H54 (cell line): ENCODE measurements at places on chromosomes 16 and 17.
A peak's percentile ranks its signal among the peaks of the same experiment; 100 is the strongest.

GRCh38 chr17:80260791-80261158 lies at the start of gene RNF213:
Gene RNF213, plus strand, starts transcription at chr17:80260852. Its CDS starts 2,830 bp downstream, at chr17:80263682.
- peak; percentile 68 for DNase-seq

GRCh38 chr17:21027031-21027430 lies 15.8 kb downstream of the USP22 start:
- DNase-seq: no peak

- no peak for DNase-seq
Measured at GRCh38 chr17:32314636-32315035, 27.3 kb downstream of the C17orf75 start.

- DNase-seq: no peak
Measured at GRCh38 chr17:55659661-55660060, 63.0 kb downstream of the TMEM100 start.

- DNase-seq: no peak
Measured at GRCh38 chr17:79654350-79654959, 43.6 kb upstream of the RBFOX3 start.

GRCh38 chr17:66302761-66303626 lies 581 bp downstream of the PRKCA start:
- DNase-seq: peak; percentile 33

DNA sequence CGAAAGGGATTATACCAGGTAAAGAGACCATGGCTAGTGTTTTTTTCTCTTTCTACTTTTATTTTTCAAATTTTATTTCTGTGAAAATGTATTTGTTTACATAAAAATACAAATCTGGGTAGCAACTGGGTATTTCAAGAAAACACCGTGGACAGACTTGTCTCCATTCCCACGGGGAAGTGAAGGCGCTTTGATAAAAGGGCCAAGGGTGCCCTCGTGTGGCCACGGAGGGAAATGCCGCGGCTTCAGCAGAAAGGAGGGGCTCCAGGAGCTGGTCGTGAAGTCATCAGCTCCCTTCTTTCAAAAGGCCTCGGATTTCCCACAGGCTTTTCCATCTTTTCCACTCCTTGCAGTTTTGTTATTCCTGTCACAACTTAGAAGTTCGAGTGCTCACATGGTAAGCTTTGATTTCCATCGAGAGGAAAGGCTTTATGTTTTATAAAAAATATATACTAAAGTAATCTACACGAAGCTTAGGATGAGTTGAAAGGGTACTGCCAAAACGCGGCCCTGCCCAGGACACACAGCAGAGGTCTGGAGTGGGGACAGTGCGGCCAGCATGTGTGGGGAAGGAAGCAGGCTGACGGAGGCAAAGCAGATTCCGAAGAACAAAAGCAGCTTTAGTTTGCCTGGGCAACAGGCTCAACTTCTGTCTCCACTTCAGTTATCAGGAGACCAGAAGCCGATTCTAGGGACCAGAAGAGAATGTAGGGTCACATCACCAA lies 15.3 kb upstream of the MNT start:
- peak; percentile 67 for DNase-seq

DNA sequence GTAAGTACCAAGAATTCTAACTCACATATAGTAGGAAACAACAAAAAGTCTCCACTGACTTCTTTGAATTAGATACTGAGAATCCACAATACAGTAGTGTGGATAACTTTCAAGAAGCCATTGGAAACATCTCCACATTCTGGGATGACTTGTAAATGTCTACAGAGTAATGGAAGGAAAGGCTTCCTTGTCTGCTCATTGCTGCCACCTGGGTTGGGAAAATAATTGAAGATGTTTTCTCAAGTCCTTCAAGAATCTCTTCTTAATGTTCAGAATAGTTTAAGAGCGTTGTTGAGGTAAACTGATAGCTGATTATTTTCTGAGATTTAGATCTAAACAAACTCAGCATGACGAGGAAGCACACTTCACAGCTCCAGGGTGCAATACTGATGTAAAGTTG lies 14.0 kb downstream of the CPSF4L start:
- DNase-seq: no peak

- DNase-seq: no peak
Measured at GRCh38 chr16:483341-484075, 44.0 kb upstream of the CAPN15 start.

DNA sequence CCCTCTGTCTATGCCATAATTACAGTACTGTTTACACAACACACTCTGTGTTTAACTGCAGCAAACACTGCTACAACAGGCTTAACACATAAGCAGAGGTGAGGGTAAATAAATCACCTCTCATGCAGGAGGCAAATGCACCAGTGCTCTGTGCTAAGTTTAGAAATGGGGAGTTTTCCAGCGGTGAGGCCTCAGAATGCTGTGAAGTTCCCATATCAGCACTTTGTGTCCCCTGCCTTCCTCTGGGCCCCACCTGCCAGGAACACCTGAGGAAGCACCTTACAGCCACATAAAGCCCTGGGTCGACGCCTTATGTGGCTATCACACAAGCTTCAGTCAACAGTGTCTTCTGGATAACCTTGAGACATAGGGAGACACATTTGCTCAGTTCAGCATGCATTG lies 304.5 kb downstream of the HAPSTR1 start:
- no peak for DNase-seq

DNA sequence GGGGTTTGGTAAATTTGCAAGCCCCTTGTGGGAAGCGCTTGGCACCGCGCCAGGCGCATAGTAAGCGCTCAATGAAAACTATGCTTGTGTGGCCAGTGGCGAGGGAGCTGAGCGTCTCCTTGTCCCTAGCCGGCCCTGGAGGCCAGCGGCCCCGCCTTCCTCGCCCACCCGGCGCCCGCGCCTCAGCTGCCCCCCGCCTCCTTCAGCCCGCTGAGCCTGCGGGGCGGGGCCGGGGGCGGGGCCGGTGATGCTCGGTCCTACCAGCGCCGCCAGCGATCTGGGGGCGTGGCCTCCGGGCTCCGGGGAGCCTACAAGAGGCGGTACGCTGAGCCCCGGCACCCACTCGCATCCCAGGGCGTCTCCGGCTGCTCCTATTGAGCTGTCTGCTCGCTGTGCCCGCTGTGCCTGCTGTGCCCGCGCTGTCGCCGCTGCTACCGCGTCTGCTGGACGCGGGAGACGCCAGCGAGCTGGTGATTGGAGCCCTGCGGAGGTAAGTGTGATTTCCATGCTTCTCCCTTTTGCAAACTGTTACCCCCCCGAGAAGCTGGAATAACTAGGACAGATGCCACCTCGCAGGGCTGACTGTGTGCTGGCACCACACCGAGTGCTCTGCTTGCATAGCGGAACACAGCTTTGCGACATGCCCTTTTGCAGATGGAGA lies at the start of gene CRISPLD2:
CRISPLD2 (plus strand) TSS at position 342 of the 661 bp plus-strand sequence. CDS start 18,511 bp downstream, outside the sequence.
- peak; percentile 96 for DNase-seq

DNA sequence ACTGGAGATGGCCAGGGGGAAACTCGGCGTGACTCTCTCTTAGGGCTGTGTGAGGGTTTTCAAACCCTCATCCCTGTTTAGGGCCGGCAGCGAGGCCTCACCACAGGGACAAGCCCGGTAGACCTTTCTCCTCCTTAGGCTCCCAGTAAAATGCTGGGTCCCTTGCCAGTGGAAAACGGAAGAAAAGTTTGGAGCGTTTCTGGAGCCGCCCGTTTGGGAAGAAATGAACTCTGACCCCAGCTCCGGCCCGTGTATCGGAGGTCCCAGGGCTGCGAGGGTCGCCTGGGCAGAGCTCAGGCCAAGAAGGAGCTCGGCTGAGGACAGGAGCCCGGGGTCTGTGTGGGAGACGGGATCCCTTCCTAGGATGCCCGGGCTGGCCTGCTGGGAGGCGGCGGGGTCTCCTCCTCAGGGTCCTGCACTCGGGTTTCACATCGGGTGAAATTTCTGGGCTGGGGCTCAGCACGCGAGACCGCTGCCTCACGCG lies 23.2 kb downstream of the ZNF213 start:
- no peak for DNase-seq

- DNase-seq: peak; percentile 34
Measured at GRCh38 chr17:36149296-36149820, 27.1 kb downstream of the TBC1D3B start.

DNA sequence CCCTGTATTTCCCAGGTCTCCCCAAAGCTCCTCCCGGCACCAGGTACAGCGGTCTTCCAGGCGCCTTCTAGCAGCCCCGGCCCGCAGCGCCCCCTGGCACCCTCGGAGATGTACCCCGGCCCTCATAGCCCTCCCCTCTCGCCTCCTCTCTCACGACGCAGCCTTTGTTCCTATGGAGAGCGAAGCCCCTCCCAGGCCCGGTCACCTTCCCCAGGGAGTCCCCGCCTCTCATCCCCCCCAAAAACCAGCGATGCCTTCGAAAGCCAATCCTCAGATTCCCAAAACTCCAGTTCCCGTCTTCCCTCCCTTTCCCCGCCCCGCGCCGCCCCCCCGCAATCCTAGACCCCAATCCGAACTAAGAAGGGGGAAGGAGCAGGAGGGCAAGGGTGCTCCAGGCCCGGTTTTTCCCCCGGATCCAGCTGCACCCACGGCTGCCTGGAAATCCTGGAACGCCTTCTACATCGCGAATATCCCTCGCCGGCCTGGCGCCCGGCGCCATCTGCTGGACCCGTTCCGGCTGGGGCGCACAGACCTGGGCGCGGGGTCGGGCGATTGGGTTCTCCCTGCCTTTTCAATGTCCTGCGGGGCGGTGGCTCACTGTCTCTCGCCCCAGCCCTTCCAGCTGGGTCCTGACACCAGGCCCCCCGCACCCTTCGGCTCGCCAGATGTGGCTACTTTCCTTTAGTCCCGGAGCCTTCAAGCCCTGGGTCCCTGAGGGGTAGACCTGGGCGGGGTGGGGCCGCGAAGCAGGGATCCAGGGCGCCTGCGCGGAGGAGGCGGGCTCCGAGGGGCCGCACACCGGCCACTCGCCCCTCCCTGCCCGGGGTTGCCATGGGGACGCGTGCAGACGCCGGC lies at the start of gene DNAH2:
DNAH2 (plus strand) TSS at position 844 of the 855 bp plus-strand sequence. CDS start 1,991 bp downstream, outside the sequence.
- DNase-seq: peak; percentile 93

GRCh38 chr16:51222016-51222415 lies 70.9 kb upstream of the SALL1 start:
- no peak for DNase-seq
